ENCODE measurements at places on chromosomes 6 and 20.

DNA sequence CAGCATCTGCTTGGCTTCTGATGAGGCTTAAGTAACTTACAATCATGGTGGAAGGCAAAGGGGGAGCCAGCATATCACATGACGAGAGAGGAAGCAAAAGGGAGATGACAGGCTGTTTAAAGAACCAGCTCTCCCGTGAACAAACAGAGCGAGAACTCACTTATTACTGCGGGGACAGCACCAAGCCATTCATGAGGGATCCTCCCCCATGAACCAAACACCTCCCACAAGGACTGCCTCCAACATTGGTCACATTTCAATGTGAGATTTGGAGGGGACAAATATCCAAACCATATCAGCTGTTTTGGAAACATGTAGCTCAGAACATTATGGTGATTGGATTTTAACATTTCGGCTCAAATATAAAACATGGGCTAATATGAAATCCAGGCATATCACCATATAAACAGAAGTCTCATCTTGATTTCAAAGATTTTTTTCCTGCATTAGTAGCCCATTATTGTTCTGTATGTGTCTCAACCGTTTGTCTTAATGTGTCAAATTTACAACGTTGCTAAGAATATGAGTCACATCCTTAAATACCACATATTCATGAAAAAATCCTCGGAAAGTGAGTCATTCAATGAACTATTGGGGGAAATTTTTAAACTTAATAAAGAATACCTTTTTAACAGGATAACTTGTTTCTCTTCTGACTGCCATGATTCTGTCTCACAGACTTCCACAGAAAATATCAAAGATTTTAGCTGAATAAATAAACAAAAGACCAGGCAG, 894.3 kb downstream of the TFAP2A start:
- no peak for DNase-seq

GRCh38 chr20:34104059-34104458, 8.0 kb downstream of the EIF2S2 start:
- DNase-seq, result no peak

DNA sequence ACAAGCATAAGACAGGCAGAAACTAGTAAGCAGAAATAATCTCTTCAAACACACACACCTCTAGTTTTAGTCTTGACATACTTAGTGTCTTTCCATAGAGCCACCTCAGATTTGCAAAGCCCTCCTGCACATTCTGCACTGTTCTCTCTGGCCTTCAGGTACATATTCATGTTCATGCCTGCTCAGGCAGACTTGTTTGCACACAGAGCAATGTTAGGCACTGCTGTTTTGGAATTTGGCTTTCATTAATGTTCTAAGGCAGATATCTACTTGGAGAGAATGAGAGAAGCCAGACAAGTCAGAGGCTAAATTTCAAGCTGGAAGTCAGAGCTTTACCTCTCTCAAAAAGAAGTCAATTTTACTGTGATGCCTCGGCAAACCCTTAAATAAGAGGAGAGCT, 21.3 kb upstream of the DST start:
- DNase-seq, result no peak

DNA sequence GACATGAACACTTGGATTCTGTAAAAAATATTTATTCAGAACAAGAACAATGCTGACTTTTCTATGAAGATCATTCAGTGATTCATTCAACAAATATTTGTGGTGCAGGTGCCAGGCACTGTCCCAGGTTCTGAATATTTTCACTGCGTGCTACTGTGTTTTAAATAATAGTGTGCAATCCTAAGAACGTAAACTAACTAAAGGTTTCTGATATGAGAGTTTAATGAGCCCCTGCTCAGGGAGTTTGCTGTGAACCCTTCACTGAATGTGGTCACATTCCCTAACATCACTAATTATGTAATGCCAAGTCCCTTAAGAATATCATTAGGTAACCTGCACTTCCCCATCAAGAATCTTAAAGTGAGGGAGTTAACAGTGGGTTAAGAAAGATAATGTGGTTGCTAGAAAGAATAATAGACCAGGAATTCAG, 1.7 kb upstream of the TMEM170B start:
- no peak for DNase-seq

- no peak for DNase-seq
Measured at GRCh38 chr6:9428421-9429172, 986.3 kb downstream of the TFAP2A start.

DNA sequence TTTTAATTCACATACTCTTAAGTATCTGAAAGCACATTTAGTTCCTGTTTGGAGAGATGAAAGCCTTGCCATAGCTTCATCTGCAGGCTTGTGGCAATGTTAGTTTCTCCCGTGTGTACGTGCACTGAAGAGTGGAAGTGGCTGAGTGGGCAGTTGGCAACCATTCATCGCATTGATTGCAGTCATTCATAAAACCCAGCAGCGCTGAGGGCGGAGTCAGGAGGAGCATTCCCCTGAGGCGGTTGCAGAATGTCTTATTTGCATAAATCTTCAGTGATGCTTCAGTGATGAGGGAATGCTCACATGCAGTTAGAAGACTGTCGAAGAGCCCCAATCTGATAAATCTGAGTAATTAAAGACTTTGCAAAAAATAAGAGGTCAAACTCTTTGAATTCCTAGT, 79.1 kb downstream of the RIMS1 start:
- no peak for DNase-seq

DNA sequence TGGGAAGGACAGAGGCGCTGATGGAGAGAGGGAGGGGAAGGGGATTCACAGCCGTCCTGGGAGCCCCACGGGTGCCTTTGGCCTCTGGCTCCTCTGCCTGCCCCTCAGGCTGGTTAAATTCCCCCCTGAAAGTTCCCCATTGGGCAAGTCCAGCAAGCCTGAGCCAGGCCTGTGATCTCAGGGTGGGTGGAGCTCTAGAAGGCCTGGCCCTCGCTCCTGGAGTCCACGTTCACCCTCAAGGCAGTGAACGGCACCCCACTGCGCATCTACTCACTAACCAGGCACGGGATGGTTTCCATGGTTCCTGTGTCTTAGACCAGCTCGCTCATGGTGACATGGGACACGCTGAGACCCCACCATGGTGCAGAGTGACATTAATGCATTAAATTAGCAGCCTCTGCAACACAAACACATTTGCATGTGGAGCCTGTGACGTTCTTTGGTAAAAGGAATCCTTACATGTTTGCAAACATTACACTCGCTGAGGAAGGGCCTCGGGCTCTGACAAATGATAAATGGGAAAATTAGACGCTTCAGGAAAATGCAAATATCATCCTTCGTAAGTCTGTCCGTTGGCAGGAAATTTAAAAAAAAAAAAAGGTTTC, 452.7 kb downstream of the PREX1 start:
- no peak for DNase-seq

DNA sequence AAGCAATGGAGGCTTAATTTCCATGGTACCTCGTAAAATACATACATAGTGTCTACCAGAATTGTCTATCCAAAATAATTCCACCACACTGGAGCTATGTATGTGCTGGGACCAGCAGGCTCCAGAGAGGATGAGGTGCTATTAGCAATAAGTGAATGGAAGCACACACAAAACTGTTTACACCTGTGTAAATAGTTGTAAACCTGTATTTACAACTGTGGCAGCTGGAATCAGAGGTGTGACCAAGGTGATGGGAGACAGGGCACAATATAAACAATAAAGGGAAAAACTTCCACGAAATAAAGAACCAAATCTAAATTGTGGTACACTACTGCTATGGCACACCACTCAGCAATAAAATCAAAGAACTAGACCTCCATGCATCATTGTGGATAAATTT, 14.4 kb downstream of the RARS2 start:
- no peak for DNase-seq

DNA sequence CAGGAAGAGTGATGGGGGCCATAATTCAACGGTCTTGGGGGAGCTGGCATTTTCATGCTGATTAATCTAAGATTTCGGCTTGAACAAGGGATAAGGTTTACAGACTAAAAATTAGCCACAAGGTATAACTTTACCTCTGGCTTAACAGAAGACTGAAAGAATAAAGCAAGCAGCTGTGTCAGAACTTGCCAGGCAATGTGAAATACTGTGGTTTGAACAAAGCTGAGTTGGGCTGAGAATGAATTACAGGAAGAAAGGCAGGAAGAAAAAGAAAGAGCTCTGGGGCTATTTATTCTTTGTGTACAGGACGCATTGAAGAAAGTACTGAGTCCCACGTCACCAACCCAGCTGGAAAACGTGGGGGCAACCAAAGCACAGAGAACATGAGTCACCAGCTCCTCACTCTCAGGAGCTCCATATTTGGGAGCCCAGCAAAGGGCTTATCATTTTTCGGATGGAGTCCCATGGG, 121.5 kb upstream of the NEDD9 start:
- peak; percentile 55 for DNase-seq

- DNase-seq, result no peak
Measured at GRCh38 chr6:14276667-14277404, 159.3 kb downstream of the CD83 start.

DNA sequence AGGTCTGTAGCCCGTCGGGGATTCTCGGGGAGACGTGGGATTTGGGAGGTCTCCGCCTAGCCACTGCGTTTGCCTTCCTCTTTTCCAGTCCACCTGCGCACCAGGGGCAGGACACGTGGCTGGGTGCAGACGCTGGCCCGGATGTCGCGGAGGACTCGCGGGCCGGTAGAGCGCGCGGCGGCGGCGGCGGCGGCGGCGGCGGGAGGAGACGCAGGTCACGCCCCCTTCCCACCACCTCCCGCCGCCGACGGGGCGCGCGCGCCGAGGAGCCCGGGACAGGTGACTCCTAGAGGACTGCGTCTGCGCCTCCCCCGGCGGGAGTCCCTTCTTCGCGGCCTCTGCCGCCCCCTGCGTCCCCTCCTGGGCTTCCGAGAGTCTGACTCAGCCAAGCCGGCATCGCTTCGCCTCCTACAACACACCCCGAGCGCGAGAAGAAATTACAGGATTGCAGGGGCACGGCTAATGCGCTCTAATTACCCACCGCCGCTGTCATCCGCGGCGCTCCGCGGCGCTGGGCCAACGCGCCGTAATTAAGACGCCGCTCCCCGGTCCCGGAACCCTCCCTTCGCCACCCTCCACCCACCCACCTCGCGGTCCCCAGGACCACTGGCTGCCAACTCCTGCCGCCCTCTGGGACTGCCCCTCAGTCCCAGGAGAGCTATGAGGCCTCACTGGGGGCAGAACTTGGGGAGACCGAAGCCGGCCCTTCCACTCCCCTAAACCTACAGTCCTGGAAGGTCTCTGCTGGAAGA, 124.5 kb downstream of the MRPL14 start:
- peak; percentile 52 for DNase-seq

GRCh38 chr20:9241721-9242427, 173.0 kb downstream of the PLCB4 start:
- DNase-seq, result no peak

GRCh38 chr20:59808729-59809381, 124.6 kb downstream of the SYCP2 start:
- DNase-seq, result no peak

DNA sequence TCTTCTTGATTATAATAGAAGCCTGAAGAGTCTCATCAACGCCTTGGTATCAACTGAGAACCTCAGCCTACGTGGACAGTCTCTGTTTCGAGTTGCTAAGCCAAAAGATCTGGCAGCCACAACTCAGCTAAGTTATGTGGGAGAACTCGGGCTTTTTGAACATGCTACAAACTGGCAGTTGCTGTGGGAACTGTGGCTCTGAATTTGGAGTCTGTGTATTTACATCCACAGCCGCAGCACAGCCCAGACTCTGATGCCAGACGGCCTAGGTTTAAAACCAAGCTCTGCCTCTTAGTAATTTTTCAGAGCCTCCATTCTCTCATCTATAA, 35.8 kb downstream of the RIPOR2 start:
- DNase-seq, result no peak

- DNase-seq, result no peak
Measured at GRCh38 chr6:135797361-135797760, 54.1 kb upstream of the PDE7B start.

- DNase-seq, result no peak
Measured at GRCh38 chr20:34896086-34896621, 19.7 kb downstream of the ACSS2 start.

DNA sequence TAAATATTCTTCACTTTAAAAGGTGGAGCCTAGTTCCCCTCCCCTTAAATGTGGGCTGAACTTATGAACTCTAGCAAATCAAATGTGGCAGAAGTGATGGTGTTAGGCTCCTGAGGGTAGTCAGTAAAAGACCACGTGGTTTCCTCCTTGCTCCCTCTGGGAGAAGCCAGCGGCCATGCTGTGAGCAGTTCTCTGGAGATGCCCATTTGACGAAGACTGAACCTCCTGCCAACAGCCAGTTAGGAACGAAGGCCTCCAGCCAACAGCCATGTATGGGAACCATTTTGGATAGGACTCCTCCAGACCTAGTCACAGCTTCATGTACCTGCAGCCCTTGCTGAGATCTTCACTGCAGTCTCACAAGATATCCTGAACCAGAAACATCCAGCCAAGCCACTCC, 7.6 kb upstream of the MOCS1 start:
- no peak for DNase-seq

DNA sequence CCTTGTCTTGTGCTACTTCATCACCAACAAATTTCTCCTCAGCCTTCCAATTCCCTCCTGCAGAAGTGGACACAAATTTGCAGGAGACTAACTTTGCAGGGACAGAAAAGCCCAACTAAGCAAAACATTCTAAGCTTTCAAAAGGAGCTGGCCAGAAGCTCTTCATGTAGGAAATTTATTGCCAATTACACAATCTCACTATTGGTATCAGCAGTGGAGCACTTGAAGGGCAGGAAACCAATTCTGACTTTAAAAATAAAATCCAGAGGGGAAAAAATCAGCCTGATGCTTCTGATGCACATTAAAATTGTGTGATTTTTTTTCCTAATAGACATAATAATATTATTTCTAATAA, 193.3 kb downstream of the LY86 start:
- DNase-seq, result no peak

GRCh38 chr6:48859562-48860123, 603.4 kb downstream of the MMUT start:
- DNase-seq, result no peak

- DNase-seq, result no peak
Measured at GRCh38 chr6:161292145-161292544, 18.3 kb upstream of the AGPAT4 start.

GRCh38 chr6:40642190-40642589, 55.0 kb upstream of the LRFN2 start:
- no peak for DNase-seq

- DNase-seq, result no peak
Measured at GRCh38 chr6:143270026-143270425, 180.5 kb downstream of the ADAT2 start.

DNA sequence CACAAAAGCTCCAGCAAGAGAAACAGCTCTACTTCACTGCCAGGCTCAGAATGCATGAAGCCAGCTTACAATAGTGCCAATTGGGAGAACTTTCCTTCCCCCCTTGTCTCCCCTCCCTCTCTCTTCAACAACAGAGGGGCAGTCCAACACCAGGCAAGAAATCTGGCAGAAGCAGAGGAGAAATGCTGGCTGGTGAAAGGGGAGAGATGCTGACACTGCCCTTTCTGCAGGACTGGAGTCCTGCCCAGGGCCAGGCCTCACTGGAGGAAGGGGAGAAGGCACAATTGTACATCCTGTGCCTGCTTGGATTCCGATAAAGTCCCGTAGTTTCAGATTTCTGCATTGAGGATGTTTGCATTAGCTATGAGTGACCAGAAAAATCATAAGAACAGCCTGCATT, 148.6 kb downstream of the LRRC1 start:
- no peak for DNase-seq
